ENCODE measurements at places on chromosomes 2 and 18.
A peak's percentile ranks its signal among the peaks of the same experiment; 100 is the strongest.

DNA sequence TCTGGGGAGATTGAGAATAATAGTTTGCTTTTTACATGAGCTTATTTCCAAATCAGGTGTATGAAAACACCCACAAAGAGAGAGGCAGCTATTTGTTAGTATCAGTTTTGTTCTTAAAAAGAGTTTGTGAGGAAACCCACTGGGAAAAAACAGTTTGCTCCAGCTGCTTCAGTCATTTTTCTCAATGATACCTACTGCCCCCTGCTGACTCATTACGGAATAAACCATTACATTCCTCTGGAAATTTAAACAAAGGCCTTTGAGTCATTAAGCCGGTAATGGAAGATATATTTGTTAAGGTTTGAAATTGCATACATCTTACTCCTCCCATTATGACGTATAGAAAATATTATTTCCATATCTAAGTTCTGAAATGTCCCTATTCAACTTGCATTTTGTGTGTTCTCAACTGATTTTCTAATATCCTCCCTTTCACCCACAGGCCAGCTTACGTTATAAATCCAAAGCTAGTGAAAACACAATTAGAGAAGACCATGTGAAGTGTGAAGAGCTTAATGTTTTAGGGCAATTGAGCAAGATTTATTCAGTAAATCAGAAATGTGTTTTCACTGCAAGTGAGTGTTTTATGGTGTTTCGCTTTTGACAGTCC, 761.6 kb downstream of the DSC3 start:
- peak; percentile 53 for DNase-seq

- DNase-seq = no peak
Measured at GRCh38 chr2:10897956-10898355, 13.8 kb upstream of the KCNF1 start.

GRCh38 chr2:99079226-99079625, 62.3 kb upstream of the C2orf15 start:
- no peak for DNase-seq

DNA sequence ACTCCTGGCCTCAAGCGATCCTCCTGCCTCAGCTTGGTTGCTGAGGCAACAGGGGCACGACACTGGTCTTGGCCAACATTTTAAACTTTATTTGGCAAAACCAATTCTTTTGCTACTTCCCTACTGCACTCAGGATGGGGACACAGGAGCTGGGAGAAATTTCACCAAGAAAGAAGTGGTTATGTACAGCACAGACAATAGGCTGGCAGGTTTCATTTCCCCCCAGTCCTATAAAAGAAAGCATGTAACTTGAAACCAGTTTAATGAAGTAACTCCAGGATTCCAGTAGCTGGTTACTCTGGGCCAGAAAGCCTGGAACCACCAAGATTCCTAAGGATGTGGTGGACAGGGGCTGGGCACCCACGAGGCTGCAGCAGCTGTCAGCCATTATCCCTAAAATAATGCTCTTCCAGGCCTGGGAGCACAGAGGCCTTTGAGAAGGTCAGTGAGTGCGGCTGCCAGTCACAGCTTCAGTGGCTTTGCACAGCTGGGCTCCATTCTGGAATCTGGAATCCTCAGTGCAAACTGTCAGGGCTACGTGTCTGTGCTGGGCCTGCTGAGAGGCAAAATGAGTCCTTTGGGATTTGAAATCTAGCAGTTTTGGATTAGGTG, 142.3 kb upstream of the ITGA6 start:
- peak; percentile 72 for DNase-seq

- no peak for DNase-seq
Measured at GRCh38 chr2:198479065-198479464, 674.7 kb downstream of the PLCL1 start.

DNA sequence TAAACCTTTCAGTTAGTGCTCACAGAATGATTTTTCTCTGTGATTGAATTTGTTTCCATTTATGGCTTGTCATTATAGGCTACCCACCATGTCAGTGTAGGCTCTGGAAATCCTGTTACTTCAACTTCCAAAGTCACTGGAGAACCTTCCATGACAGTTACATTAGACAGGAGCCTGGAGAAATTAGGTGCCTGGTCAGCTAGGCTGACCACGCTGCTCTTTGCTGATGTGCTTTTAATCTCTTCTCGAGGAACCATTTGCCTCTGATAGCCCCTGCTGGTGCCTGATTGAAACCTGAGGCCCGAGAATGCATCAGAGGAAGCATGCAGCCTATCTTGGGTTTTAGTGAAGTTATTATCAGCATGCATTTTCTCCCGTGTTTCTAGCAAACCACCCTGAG, 29.6 kb upstream of the TTN start:
- DNase-seq = no peak

GRCh38 chr2:174198846-174199564, 49.3 kb downstream of the OLA1 start:
- DNase-seq = no peak

GRCh38 chr18:6971823-6972478, 145.6 kb downstream of the LAMA1 start:
- DNase-seq = no peak

- no peak for DNase-seq
Measured at GRCh38 chr2:61356261-61356957, 114.5 kb downstream of the USP34 start.

- peak; percentile 45 for DNase-seq
Measured at GRCh38 chr2:101751875-101752619, 54.5 kb downstream of the MAP4K4 start.

DNA sequence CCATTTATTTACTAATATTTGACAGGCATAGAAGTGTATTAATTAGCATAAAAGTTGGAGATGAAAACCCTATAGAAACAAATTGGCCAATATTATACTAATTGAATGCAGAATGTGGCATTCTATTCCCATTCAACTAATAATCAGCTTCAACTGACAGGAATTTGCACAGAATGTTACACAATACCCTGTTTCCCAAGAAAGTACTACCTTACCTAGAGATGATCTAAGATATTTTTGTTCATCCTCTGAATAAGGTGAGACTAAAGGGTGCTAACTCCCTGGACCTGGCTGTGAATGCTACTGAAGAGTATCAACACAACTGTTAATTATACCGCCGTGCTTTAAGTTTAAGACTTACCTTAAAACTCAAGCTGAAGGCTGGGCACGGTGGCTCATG, 28.9 kb downstream of the CEP68 start:
- no peak for DNase-seq

DNA sequence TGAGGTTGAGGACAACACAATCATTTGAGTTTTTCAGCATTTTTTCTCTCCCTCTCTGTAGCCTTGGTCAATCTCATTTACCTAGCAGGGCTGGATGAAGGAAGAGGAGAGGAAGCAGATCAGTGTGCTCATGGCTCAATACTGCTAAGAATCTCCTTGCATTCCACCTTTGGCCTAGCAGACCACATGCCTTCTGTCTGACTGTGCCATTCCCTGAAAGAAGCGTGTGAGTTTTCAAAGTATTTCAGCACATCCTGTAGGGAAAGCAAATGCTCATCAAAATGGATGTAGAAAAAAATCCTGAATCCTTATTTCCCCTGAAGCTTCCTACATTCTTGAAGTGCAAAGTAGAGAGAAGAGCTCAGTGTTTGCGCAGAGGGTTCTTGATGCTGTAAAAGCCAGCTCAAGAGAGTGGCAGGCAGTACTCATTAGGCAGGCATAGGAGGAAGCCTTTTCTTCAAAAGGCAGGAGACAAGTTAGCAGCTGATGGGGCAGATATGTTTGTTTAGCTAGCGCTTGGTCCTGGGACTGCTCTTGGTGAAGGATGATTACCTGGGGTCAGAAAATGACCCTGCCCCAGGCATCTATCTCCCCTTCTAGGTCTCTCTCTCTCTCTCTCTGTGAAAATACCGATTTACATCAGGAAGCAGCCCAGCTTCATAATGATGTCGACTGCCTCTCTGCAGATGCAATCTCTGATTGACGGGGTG, 14.4 kb upstream of the PIK3C3 start:
- no peak for DNase-seq

GRCh38 chr2:26469092-26469710, 8.7 kb downstream of the OTOF start:
- DNase-seq = peak; percentile 88

DNA sequence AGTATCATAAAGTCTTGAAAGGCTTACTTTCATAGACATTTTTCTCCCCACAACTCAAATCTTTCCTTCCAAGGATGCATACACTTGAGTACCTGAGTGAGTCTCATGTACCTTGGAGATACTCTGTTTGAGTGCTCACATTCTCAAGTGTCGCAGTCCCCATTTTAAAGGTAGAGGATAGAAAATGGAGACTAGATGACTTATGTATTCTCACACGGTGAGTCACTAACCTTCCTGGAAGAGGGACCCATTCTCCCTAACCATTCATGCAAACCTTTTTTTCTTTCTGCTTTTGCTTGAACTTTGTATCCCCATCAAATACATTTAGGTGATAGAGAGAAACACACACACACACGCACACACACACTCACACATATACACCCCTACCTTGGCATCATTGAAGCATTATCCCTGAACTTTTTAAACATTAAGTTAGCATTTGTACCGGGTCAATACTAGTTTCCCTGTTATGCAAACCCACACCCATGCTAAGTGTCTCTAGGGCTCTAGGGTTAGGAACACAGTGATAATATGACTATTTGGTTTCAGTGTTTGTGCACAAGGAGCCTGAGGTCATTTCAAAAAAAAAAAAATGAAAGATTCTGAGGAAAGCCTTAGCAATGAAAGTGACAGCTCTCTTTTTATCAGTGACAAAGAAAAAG, 236.2 kb downstream of the IKZF2 start:
- no peak for DNase-seq

GRCh38 chr2:111698743-111699554, 185.0 kb downstream of the ANAPC1 start:
- DNase-seq = peak; percentile 98

- no peak for DNase-seq
Measured at GRCh38 chr2:60154142-60154541, 399.3 kb downstream of the BCL11A start.

GRCh38 chr2:38074764-38075506, 1.0 kb downstream of the CYP1B1 start:
- peak; percentile 55 for DNase-seq

DNA sequence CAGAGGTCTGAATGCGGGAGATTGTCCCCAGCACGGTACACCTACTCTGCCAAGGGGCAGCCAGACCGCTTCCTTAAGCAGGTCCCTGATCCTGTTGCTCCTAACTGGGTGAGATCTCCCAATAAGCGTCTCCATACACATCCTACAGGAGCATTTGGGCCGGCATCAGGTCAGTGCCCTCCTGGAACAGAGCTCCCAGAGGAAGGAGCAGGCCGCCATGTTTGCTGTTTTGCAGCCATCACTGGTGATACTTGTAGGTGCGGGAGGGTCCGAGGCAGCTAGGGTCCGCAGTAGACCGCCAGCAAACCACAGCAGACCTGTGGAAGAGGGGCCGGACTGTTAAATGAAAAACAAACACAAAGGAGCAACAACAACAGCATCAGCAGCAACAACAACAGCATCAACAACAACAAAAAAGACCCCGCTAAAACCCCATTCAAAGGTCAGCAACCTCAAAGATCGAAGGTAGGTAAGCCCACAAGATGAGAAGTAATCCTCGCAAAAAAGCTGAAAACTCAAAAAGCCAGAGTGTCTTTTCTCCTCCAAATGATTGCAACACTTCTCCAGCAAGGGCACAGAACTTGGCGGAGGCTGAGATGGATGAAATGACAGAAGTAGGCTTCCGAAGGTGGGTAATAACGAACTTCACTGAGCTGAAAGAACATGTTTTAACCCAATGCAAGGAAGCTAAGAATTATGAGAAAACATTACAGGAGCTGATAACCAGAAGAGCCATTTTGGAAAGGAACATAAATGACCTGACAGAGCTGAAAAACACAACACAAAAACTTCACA, 79.0 kb upstream of the CDH7 start:
- no peak for DNase-seq

DNA sequence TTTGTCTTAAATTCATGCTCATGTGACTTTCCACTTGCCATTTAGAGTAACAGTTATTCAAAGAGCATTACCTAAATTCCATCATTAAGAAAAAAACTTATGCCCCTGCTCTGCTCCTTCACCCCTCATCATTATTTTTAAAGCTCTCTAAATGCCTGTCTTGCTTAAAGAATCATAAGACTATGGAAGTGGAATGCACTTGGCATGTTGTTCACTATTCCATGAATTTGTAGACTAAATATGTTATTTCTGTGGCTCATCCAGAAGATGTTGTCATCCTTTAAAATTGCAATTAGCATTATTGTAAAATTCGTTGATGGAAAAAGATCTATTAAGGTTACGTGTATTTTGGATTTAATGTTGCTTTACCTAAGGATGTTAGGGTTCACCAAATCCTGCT, 61.8 kb downstream of the FMNL2 start:
- no peak for DNase-seq

DNA sequence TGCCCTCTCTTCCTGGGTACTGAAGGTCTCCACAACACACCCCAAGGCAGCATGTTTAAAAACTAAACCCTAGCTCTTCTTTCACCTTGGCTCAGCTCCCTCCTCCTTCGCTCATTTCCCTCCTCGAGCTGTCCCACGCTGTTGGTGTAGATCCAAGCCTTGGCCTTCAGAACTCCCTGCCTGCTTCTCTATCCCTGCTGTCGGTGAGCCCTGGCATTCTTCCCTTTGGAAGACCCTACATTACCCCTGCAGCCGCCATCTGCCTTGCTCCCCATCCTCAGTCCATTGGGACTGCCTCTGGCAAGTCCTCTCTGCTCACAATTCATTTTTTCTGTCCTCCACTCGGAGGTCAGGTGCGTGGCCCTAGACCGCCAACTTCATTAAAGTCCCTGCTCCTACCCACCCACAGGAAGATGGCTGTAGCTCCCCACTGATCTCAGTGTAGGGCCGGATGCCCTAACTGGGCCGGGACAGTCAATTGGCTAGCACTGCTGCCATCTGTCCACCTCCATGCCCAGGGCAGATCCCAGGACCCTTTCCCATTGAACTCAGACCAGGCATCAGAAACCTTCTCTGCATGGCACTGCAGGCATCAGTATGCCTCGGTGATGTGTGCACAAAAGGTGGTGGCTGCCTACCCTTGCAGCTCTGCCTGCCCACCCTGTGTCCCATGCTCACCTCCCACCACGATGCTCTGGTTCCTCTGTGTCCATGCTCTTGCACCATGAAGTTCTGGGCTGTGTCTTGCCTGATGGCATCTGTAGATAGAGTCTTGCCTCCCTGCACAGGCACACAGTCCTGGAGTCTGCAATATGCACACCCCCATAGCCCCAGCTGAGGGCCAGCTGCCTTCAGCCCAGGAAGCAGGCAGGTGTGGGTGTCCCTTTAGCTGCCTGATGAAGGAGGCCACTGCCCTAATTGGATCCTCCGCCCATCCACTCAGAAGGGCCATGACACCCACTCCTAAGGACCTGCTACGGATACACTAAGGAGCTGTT, 5.7 kb downstream of the AMER3 start:
- DNase-seq = no peak
